ENCODE measurements at places on chromosomes 12 and 14. TPM values are rescaled to one million over a fixed set of nuclear protein-coding genes. Genes with fewer than 3 reads are reported as not detected.

DNA sequence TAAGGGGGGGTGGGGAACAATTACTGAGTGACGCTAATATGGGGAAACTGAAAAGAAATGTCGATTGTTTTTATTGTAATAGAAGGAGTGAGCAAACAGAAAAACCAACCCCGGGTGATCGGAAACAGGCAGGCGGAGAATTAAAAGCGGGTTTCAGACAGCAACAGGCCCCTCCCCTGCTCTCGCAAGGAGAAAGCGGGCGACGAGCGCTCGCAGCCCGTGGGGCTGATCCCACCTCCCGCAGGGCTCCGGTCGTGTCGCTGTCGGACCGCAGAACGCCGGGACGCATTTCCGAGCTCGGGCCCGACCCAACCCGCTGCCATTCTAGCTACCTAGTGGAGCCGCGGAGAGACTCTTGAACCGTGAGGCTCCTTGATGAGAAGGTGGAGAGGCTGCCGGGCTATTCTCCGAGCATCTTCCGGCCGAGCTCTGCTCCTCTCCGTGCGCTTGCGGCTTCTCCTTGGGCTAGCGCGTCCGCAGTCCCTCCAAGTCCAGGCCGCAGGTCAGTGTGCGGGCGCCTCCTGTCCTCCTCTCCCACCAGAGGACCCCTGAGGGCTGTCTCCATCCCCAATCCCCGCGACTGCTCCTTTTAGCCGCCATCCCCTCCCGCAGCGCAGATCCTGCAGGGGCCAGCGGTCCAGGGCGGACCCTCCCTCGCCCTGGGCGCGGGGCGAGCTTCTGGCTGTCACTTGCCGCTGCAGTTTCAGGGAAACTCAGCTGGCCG lies 4.1 kb upstream of the PAX9 start:
- DNase-seq: no peak

DNA sequence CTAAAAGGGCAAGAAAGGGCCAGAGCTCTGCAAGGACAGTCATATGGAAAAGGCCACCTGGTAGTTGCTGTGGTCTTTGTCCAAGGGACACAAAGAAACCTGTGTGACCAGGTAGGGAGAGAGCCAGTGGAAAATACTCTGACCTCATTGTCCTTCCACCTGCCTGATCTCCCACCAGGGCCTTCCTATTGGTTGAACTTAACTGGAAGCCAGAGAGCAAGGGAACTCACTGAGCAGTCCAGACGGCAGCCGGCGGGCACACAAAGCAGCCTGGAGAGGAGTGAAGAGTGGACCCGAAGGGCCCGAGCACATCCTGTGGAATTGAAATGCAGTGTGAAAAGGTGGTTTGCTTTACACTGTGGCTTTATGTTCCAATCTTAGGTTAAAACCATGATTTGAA lies 120.7 kb downstream of the SLC25A21 start:
- no peak for DNase-seq

DNA sequence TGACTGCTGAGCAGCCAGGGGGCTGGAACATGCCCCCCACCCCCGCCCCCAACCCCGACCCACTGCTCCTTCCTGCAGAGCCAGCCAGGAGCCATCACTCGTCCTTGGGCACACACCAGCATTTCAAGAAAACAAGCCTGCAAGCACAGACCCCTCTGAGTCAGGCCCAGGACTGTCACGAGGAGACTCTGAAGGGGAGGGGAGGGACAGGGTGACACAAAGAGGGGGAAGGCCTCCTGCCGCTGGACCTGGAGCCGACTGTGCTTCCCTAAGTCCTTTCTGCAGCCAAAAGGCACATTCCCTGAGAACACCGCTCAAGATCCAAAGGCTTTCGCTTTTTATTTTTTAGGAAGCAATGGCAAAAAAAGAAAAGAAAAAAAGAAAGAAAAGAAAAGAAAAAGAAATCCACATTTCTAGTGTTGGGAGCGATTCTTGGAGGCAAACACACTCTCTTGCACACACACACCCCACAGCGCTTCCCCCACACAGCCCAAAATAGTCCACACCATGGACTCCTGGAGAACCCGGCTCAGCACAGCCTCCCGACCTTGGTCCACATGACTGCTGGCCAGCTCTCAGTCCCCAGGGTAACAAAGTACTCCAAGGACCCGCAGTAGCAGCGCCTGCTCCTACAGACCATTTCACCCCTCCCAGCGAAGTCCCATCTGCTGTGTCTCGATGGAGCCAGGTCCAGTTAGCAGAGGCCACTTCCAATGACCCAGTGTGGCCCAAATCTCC lies 101.7 kb downstream of the DPF3 start:
- peak; percentile 53 for DNase-seq

HSPA2 gene
- 54.2 TPM for total RNA-seq

FAR2 gene
- 6.2 TPM for total RNA-seq

RNF212B gene
- not detected for total RNA-seq

Data from left cardiac atrium (tissue), 4 donors.